ENCODE measurements at places on chromosomes 11 and 22. TPM values are rescaled to one million over a fixed set of nuclear protein-coding genes. Genes with fewer than 3 reads are reported as not detected.

The BUD13 gene
- total RNA-seq, result 11.6 TPM

The TRAF6 gene
- total RNA-seq, result 7.8 TPM

The BAD gene
- total RNA-seq, result 99.6 TPM

The MUC15 gene
- total RNA-seq, result not detected

The DENND5A gene
- 66.4 TPM for total RNA-seq
